ENCODE measurements at places on chromosomes 7 and 10.

DNA sequence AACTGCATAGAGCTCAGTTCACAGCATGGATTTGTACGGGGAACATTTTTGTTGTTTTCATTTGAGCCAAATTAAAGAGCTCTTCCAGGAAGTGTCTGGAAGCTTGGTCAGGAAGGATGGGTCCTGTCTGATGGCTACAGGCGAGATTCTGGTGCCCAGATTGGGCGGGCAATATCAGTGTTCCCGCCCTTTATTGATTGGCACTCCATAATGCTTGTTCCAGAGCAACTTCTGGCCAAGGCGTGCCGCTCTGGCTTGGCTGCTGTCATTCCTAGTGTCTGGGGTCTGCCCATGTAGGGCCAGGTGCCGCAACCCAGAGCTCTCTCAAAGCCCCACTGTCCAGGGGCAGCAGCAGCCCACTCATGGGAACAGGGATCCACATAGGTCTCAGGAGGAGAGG lies 45.9 kb downstream of the RAMP3 start:
- DNase-seq: no peak

DNA sequence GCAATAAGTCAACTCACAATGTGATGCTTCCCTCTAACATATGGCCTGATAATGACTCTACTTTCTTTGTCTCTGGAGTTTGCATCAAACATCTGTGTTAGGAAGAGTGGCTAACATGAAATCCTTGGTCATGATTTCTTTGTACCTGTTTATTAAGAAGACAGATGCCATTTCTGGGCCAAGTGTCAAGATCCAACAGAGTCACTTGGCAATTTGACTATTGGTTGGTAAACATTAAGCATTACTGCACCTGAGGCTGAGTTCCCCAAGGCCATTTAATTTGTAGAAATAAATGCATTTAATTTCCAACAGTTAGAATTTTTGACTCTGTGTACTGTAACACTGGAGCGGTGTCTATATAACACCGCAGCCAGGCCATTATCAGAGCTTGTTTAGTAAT lies 403.7 kb downstream of the GALNT17 start:
- DNase-seq: no peak

DNA sequence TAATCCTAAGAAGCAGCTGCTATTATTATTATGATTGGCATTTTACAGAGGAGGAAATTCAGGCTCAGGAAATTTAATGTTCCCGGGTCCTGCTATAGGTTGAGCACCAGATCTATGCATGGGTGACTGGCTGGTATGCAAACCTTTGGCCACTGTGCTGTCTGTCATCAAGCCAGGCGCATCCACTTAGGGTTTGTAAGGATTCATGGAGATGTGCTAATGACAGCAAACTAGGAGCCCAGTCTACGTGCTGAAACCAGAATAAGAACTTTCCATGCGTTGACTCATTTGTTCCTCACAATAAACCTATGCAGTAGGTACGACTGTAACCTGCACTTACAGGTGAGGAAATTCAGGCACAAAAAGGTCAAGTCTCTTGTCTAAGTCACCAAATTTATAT lies 64.5 kb upstream of the ZMIZ1 start:
- no peak for DNase-seq

DNA sequence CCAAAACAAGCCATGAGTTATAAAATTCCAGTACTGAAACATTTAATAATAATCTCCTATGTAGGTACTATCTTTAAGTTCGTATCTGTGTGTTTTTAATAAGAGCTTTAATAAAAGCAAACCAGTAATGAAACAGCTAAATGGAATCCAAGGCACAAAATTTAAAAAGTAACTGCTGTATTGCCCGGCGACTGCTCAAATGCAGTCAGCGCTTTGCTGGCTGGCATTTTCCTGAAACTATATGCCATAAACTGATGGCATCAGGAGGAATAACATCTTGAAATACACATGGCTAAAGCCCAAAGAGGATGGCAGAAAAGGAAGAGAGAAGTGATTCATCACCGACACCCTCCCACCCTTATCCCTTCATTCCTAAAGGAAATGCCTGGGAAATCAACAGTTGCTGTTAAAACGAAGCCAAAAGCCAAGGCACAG lies 133.1 kb downstream of the CUBN start:
- no peak for DNase-seq

GRCh38 chr7:16233517-16233916 lies 187.8 kb downstream of the CRPPA start:
- no peak for DNase-seq

- no peak for DNase-seq
These were observed 16.1 kb upstream of the DMBT1 start for GRCh38 chr10:122544493-122544892.

- no peak for DNase-seq
These were observed 384.2 kb downstream of the SUGCT start for GRCh38 chr7:40519009-40519408.

DNA sequence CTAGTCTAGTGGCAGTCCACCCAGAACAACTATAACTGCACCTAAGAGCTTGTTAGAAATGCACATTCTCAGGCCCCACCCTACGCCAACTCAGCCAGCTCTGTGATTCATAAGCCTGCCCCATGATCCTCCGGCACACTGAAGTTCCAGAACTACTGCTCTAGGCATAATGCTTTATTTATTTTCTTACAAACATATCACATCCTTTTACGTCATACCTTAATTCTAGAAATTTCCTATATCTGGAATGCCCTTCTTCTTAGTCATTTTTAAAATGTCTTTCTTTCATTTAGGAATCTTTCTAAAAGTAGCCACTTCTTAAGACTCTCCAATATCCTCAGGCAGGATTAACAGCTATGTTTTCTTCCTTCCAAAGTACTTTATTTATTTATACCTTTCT lies 480.1 kb downstream of the INHBA start:
- no peak for DNase-seq

Measured in NCI-H2081 (cell line).